Fibroblast of gingiva (primary cell): ENCODE measurements at places on chromosomes 7 and 10.

DNA sequence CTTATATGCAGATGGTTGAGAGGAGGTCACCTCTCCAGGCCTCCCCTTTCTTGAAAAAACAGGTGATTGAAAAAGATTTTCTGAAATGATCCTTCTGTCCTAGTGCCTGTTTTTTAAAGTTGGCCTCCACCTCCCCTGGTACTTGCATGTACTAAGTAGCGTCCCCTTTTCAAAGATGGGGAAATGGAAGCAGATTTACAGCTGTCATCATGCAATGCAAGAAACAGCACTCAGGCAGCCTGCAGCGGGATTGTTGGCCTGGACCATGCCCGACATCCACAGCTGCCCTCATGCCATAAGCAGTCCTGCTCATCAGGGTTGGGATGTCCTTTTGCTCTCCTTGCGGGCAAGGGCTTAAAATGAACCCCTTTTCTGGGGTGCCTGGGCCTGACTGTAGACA is 127.2 kb upstream of the MGMT start:
- DNase-seq: no peak

GRCh38 chr7:96920064-96920463 is 85.3 kb upstream of the DLX6 start:
- no peak for DNase-seq

- peak; percentile 83 for DNase-seq
Observed at GRCh38 chr7:55055479-55055878, 36.7 kb downstream of the EGFR start.

DNA sequence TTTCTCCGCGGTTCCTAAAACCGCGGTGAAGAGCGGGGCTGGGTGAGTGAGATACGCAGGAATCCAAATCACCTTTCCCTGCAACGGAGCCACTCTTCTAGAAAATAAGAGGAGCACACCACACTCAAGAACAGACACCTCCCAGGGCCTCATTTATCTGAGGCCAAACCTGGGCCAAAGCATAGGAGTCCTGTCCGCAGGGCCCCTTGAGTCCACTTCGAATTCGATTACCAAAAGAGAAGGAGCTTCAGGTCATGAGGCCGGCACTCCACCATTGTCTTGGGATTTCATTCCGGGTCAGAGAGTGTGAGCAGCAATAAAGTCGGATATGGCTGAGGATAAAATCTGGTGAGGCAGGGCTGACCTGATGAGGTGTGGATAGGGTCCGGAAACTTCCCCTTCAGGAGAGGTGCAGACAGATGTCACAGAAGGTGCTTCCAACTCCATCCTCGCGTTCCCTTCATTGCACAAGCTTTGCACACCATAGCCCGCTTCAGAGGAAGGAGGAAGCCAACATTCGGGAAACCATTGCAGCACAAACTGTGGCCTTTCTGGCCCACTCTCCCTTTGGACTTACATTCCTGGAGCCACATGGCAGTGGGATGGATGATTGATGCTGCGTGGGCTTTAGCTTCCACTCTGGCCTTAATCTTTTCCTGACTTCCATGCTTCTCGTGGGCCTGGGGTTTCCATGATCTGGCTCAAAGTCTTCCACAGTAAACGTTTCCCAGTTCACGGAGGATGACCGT is 27.2 kb upstream of the ZNF273 start:
- no peak for DNase-seq

- DNase-seq: no peak
Observed at GRCh38 chr7:96143495-96144259, 178.2 kb downstream of the SLC25A13 start.

- DNase-seq: peak; percentile 86
Observed at GRCh38 chr10:31928549-31929260, at the start of gene ARHGAP12. Gene ARHGAP12 (minus strand): TSS chr10:31928831. CDS start chr10:31908855, 19,976 bp downstream.
